ENCODE measurements at places on chromosomes 1 and 21.

- no peak for DNase-seq
Measured at GRCh38 chr1:226939438-226940028, 561 bp upstream of the COQ8A start.

DNA sequence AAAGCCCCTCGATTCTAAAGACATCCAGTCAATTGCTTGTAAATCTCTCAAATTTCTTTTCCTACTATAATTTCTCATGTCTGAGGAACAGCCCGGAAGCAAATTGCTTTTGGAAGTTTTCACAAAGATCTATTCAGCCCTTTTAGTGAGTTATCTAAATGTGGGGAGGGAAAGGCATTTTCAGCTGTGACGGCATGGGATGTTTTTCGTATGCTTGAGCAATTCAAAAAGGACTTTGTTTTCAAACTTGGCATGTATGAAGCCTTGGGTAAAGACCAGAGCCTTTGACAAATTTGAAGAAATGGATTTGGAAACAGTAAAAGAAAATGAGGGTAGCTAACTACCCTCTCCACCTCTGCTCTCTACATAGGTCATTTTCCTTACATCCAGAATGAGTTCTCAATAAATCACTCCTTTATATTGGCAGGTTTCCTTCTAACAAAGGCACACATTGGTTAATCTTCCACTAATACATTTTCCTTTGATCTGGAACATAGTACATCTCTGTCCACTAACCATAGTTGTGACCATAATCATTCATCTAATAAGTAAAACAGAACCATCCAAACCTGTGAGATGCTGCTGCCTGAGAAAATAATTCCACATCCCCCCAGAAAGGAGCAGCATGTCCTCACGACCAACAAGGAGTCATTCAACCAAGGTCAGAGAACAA lies 66.1 kb upstream of the ADAM30 start:
- no peak for DNase-seq

- DNase-seq = no peak
Measured at GRCh38 chr21:17679002-17679600, 66.4 kb upstream of the BTG3 start.

DNA sequence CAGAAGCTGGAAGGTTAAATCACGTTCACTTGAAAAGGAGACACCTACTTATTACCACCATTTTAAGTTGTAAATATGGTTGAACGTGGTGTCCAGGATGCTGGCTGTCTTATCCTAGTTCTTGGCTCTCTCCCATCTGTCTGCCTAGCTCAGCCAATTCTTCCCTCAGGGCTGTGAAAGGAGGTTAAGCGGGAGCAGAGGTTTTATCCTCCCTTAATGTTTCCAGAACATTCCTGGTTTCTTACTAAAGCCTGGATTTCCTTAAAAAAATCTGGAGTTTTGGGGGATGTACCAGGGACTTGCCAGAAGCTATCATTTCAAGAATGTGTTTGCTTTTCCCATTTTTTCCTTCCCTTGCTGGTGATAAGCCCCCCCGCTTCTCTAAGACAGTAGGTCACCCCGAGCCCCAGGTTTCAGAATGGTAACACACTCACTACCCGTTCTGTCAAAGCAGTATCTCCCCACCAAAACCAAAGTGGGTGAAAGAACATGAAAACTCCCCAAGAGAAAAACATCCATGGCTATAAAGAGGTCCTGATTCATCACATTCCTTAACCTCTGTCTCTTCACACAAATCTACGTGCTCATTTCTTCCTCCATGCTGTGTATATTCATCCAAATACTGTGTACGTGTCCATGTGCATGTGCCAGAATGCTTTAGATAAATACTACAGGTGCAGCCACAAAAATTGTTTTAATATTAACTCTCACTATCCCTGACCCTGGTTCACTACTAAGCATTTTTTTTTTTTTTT lies 114.7 kb downstream of the MAP3K21 start:
- no peak for DNase-seq

DNA sequence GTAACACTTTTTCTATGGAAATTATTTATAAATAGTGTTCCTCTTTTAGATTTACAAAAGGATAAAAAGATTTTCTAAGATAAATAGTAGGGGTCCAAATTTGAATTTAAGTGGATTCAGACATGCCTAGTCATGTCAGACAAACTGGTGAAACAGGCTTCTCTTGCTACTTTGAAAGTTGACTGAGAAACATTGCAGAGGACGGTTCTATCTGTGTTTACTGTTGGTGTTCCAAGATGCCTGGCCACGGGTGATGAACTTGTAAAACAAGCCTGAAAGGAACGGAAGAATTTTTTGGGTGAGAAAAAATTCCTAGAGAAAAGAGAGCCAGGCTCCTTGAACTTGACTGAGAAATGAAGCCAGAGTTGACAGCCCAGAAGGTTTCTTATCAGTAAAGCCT lies 2.2 kb downstream of the KRTAP19-1 start:
- DNase-seq = no peak

DNA sequence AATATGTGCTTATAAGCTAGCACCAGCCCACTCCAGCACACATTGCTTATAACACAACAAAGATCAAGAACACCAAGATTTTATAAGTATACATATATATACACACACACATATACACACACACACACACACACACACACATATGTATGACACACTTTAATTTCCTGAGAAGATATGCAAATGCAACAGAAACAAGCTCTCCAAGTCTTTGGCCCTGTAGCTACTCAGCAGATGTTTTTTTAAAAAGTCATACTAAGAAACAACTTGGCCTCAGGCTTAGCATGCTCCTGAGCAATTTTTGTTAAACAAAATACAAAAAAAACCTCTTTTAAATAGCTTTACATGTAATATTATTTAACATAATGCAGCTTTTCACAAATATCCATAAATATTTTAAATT lies 11.1 kb downstream of the TNFSF18 start:
- DNase-seq = no peak

DNA sequence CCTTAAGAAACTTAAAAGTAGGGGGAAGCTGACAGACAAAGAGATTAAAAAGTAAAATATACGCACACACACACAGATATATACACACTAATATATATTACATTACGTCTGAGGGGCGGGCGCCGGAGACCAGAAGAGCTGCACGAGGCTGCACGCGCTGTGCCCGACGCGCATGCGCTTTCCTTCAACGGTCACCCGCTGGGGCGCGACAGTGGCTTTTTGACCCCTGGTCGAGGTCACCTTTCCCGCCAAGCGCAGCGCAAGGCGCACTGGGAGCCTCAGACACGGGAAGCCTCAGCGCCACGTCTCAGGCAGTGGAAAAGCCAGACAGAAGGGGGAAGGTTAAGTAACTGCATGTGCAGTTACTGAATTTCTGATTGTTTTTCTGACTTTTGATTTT lies at the start of gene HORMAD1:
TSS of gene HORMAD1 (minus strand) at position 193 of the 400 bp plus-strand sequence. CDS start 1,390 bp downstream, outside the sequence.
- DNase-seq = no peak

GRCh38 chr1:160607672-160608032 lies 28.4 kb upstream of the CD84 start:
- no peak for DNase-seq

DNA sequence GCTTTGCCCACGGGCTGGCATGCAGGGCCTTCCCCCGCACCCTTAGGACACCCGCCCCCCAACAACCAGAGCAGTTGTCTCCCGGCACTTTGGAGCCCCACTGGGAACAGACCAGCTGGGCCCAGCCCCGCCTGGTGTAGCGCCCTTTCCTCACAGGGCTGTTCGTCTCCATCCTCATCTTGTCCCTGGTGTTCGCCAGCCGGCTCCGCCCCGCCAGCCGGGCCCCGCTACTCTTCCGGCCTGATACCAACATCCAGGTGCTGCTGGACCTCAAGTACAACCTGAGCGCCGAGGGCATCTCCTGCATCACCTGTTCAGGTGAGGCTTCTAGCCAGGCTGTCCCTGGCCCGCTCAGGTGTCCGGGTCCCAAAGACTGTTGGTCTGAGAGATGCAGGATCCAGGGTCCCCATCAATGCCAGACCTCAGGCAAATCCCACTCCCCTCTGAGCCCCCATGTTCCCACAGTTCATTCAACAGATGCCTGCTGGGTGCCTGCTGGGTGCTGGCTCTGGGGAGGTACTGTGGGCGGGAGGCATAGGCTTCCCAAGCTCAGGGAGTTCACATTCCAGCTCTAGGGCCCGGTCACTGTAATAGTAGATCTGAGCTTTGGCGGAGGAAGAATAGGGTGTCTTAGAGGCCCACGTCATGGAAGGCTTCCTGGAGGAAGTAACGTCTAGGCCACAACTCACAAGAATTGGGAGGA lies 41.7 kb downstream of the DISP3 start:
- DNase-seq = no peak

GRCh38 chr1:87497380-87498203 lies 168.9 kb downstream of the LMO4 start:
- no peak for DNase-seq

DNA sequence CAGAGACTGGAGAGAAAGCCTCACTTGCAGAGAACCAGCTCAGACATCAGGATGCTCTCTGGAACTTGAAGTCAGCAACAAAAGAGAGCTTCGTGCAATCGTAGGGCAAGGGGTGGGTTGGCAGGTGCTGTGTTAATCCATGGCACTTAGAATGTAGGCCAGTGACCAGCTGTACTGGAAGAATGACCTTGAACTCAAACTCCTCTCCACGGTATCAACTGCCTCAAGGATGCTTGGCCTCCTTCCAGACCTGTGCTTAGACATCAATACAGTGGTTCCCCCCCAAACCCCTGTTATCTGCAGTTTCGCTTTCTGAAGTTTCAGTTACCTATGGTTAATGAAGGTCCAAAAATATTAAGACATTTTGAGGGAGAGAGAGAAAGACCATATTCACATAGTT lies 6.5 kb downstream of the KANK4 start:
- no peak for DNase-seq

GRCh38 chr1:213844632-213845031 lies 143.1 kb upstream of the PROX1 start:
- DNase-seq = no peak

DNA sequence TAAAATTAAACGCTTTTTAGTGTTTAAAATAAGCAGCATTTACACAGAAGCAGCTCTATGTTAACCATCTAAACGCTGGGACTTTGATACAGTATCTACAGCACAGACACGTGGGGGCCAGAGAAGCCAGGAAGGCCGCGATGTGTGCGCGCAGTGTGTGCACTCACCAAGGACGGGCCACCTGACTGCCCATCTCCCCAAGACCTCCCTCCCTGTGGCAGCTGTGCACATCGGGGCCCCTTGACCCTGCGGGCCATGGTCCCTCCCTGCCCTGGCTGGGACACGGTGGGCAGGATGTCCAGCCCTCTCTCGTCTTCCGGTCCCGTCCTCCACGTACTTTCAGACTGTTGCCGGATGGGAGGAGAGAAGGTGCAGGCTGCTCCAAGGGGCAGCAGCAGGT lies 4.2 kb downstream of the TAS1R3 start:
- DNase-seq = no peak

GRCh38 chr1:101043776-101044175 lies 18.2 kb upstream of the DPH5 start:
- no peak for DNase-seq

DNA sequence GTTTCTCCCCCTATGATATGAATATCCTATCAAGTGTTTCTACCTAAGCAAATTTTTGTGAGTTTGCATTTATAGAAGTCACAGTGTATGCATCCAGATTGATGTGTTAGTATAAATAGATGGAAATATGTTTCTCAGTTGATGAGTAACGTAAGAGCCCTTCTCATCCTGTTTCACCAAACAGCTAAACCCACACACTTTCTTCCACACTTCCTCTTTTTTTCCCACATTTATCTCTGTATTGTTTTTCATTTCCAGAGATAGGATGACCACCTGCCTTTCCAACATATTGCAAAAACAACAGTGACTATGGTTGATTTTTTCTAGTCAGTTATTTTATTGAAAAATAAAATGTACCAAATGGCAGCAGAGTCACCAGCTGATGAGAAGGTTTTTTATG lies 490.1 kb downstream of the NEGR1 start:
- no peak for DNase-seq

DNA sequence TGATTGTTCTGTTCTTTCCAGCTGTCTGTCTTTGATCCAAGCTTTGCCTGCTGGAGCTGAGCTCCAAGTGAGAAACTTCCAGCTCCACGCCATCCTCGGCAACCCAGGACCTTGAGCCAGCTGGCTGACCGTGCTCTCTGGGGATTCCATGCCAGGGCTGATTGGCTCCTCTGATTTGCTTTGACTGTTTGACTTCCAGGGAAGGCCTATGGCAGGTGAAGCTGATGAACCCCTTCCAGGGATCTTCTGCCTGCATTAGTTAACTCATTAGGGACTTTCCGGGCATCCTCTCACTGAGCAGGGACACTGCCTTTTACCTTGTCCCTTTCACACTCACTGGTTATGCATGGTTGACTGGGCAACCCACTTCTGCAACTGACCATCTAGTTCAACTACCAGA lies 406.1 kb downstream of the RPS6KC1 start:
- no peak for DNase-seq

GRCh38 chr21:31730712-31731055 lies 1.2 kb downstream of the SCAF4 start:
- no peak for DNase-seq

- peak; percentile 83 for DNase-seq
Measured at GRCh38 chr1:46394108-46394871, at the start of gene FAAH. Gene FAAH, plus strand, starts transcription at chr1:46394317. Its CDS starts 32 bp downstream, at chr1:46394349.

GRCh38 chr1:242139442-242139841 lies 140.5 kb upstream of the MAP1LC3C start:
- no peak for DNase-seq

GRCh38 chr1:199272628-199273086 lies 633.8 kb downstream of the PTPRC start:
- DNase-seq = no peak

DNA sequence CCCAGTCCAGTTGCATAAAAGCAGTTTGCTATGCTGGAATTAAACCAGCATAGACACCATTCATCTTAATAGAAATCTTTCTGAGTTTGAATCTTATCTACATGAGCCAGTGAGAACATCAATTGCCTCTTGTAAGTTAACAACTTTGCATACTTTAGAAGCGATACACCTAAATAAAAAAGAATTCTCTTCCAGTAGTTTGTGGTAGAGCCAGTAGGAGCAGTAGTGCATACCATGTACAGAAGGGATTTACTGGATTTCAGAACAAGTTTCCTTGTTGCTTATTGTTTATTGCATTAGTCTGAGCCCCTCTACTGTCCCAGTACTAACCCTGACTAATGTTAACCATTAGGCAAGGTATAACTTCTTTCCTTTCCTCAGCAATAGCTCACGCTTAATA lies 313.1 kb downstream of the TGFB2 start:
- DNase-seq = no peak

- no peak for DNase-seq
Measured at GRCh38 chr1:111729946-111730681, 9.1 kb downstream of the INKA2 start.

DNA sequence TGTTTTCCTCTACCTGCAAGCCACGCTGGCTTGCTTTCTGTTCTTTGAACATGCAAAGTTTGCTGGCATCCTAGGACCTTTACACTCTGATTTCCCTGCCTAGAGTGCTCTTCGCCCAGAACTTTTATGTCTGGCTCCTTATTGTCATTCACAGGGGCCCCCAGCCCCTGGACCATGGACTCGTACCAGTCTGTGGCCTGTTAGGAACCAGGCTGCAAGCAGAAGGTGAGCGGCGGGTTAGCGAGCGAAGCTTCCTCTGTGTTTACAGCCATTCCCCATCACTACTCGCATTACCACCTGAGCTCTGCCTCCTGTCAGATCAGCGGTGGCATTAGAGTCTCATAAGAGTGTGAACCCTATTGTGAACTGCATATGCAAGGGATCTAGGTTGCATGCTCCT lies 73.0 kb downstream of the ATG4C start:
- DNase-seq = no peak

- no peak for DNase-seq
Measured at GRCh38 chr1:183218971-183219615, 33.0 kb downstream of the LAMC2 start.

GRCh38 chr1:198015309-198015708 lies 98.1 kb downstream of the LHX9 start:
- DNase-seq = no peak

All from type B pancreatic cell (in vitro differentiated cells).